Stimulated activated CD4-positive, alpha-beta T cell treated with anti-CD3 and anti-CD28 coated beads, Interleukin-2, amount 100 ng/mL, for 4 hours (primary cell): ENCODE measurements at places on chromosomes 2 and 18.

GRCh38 chr2:29238497-29238896, 123.3 kb downstream of the CLIP4 start:
- DNase-seq: no peak

DNA sequence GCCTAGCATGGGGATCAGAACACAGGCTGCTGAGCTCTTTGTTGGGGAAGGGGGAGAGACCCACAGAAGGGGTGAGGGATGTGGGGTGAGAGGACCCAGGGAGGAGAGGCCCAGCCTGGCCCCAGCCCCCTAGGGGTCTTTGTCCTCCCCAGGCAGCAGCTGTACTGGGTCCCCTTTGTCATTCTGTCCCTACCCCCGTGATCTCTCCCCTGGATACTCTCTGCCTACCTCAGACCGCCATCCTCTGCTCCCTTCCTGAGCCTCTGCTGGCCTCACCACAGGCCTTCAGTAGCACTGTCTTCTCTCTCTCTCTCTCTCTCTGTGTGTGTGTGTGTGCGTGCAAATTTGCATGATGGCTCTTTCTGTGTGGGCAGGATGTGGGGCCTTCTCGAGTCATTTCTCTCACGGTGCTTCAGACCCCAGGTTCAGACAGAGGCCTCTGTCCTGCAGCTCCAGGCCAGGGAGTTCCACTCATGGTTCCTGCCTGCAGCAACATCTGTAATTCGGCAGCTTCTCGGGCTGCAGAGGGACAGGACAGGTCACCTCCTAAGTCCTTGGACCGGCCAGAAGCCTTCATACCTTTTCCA, 1.4 kb downstream of the PSD4 start:
- no peak for DNase-seq

DNA sequence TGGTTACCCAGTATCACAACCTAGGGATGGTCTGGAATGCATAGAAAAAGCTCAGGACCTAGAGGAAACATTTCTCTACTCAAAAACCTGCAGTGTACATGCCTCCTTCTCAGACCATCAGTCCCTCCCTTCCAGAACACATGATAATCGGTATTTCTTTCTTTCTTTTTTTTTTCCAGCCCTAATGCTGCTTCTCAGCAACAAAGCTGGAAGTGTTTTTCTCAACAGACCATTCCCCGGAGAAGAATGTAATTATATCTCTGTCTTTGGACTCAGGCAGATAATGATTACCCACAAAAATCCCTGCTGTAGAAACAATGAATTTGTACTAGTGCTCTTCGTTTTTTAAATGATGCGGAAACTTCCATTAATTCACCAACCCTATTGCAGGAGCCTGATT, 44.1 kb upstream of the NDUFV2 start:
- no peak for DNase-seq

GRCh38 chr2:84889332-84889731, 8.4 kb upstream of the TRABD2A start:
- no peak for DNase-seq

- DNase-seq: no peak
Observed at GRCh38 chr2:70651727-70652126, 98.1 kb upstream of the TGFA start.
